ENCODE measurements at places on chromosomes 11 and 22.

- DNase-seq = no peak
Measured at GRCh38 chr11:108037211-108037610, 28.5 kb downstream of the CUL5 start.

GRCh38 chr22:35530700-35531099 lies 9.9 kb upstream of the RASD2 start:
- DNase-seq = no peak

DNA sequence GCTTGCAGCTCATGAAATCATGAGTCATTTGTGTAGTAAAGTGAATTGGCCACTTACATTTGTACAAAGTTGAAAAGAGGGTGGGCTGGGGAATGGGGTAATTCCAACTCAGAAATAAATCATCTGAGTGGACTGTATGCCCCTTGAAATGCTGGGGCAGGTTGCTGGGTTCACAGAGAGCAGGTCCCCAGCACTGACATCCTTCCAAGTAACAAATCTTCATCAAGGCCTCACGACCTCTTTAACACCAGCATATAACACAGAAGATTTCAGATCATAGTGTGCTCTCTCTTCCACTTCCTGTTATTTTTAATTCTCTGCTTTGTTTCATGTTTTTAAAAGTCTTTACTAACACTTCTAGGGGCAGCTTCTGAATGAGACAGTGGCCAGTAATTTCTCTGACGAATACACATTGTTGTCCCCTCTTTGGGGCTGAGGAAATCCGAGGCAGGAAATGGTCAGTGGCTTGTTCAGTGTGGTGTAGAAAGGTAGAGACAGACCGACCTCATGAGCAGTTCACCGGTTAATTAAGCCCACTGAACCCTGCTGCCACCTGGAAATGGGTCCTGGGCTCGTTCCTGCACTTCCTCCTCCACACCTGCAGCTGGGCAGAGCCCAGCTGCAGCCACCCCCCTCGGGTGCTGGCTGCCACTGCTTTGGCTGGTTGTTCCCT lies 127.7 kb downstream of the MAML2 start:
- peak; percentile 92 for DNase-seq

- no peak for DNase-seq
Measured at GRCh38 chr11:11535611-11536010, 86.2 kb downstream of the GALNT18 start.

DNA sequence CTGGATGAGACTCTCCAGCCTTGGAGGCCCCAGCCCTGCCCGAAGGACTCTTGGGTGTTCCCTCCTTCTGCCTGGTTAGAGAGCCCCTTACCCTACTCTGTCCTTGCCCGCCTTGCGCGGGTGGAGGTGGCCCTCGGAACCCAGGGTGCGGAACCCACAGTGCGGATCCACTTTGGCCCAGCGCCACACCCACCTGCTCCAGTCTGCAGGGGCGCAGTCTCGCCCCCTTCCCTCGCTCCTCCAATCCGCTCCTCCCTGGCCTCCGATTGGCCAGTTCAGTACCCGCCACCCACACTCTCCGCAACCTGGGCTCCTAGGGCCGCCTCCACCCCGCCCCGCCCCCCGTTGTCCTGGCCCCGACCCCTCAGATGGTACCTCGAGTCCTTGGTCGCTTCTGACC lies 2.4 kb downstream of the CAPN1 start:
- DNase-seq = no peak

GRCh38 chr22:47092896-47093311 lies 330.5 kb downstream of the TBC1D22A start:
- no peak for DNase-seq

Data from NAMALWA (cell line).